Activated CD8-positive, alpha-beta memory T cell treated with anti-CD3 and anti-CD28 coated beads for 1 hour (primary cell): ENCODE measurements at places on chromosomes 5 and 9.

DNA sequence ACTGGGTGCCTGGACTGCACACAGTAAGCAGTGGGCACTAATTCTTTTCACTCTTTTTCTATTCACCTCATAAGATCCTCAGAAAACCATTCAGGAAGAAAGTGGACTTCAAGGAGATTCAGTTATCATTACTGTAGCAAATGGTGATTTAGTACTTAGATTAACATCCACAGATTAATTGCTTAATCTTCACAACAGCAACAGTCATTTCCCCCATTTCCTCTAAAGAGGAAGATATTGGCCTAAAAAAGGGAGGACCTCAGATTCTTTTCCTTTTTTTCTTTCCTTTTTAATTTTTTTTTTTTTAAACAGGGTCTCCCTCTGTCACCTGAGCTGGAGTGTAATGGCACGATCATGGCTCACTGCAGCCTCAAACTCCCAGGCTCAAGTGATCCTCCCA is 64.4 kb downstream of the AUH start:
- no peak for DNase-seq

GRCh38 chr5:158303275-158303674 is 444.3 kb upstream of the CLINT1 start:
- DNase-seq, result no peak

DNA sequence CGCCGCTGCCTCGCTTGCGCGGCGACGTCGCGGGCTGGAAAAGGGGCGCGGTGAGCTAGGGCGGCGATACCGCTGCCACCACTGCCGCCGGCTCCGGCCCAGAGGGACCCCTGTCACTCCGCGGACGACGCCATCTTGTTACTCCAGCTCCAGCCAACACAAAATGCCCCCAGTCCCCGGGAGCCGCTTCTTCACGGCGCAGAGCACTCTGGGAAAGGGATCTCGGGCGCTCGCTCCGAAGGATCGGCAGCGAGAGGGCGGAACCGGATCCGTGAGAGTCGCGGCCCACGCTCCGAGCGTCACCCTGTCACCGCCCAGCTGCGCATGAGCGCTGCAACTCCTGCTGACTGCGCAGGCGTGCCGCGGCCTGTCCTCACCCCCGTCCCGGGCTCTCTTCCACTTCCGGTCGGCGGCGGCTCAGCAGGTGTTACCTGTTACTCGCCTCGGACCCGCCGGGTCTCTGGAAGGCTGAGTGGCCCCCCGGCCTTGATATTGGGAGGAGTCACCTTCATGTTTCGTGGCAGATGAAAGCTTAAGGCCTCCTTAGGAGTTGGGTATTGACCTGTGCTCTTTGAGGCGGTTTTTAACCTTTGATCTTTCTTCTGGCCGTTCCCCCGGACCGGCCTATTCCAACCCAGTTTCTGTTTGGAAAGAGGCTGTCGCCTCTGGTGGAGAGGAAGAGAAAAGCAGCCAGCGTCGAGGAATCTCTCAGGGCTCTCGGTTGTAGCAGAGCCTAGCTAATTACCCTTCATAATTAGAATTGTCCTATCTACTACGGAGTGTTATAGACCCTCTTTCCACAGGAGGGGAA is at the start of gene CSNK1A1:
Gene CSNK1A1 (minus strand): TSS at position 213 of the 811 bp plus-strand sequence. CDS start 475 bp downstream, outside the sequence.
- peak; percentile 99 for DNase-seq

DNA sequence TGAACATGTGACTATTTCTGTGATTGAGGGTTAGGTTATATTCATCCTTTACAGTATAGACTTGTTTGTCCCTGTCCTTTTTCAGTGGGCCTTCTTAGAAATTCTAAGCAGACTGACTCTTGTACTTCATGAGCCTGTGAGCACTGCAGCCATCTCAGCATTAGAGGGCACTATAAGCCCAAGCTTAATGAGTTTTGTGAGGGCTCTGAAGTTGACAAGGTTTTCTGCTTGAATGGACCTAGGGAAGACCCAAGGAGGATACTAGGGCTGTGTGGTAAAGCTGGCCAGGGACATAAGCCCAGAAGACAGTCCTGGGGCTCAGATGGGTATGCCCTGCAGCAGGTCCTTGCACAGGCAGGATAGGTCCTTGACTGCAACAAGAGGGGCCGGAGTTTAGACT is 126.5 kb downstream of the MRPS30 start:
- DNase-seq, result no peak

GRCh38 chr5:131413605-131414559 is 150.0 kb downstream of the CDC42SE2 start:
- DNase-seq, result no peak

DNA sequence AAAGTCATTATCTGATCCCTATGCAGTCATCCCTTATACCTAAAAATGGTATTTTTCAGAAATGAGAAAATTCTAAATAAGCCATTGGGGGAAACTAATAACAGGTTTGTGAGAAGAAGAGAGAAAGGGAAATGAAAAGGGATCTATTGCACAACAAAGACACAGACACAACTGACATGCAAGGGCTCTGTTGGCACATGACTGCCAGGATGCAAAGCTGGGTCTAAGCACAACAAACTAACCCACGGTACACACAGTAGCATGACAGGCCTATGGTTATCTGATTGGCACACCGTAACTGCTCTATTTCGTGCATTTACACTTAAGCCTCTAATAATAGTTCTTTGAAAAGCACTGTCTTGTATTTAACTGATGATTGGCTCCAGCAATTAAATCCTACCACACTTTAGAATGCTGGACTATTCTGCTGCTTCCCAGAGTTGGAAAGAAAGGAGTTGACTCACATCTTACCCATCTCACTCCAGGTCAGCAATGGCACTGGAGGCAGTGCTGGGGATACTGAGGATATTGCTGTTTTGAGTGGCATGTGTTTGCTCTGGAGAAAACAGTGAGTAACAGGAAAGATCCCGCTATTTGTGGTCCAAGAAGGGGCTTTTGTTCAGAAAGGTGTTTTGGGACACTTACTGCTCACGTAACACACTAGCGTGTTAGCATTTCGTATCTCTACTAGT is 328.3 kb downstream of the GLIS3 start:
- DNase-seq, result no peak

DNA sequence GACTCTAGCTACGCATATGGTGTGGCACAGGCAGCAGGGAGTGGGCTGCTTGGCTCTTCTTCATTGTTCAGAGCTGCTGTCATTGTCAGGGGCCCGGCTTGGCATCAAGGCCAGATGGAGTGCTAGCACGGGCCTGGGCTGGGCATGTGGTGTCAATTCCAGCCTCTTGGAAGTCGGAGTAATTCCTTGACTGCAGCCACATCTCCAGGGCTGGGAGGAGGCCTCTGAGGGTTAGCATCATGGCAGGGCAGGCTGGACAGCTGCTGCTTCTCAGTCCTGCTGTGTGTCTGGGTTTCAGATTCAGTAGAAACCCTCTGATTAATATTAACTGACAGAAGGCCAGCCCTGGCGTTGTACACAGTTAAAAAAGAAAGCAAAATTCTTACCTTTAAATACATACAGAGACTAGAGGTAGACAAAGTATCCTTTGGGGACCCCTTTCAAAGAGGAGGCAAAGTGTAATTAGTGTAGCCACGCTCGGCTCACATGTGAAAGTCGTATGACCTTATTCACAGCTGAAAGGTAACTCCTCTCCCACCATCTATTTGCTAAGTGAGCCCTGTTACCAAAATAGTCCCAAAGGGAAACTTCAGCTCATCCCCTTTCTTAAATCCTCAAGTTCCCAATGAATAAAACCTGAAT is 126.4 kb downstream of the DOCK2 start:
- DNase-seq, result no peak

- no peak for DNase-seq
Measured at GRCh38 chr5:120901199-120901598, 437.1 kb downstream of the PRR16 start.

DNA sequence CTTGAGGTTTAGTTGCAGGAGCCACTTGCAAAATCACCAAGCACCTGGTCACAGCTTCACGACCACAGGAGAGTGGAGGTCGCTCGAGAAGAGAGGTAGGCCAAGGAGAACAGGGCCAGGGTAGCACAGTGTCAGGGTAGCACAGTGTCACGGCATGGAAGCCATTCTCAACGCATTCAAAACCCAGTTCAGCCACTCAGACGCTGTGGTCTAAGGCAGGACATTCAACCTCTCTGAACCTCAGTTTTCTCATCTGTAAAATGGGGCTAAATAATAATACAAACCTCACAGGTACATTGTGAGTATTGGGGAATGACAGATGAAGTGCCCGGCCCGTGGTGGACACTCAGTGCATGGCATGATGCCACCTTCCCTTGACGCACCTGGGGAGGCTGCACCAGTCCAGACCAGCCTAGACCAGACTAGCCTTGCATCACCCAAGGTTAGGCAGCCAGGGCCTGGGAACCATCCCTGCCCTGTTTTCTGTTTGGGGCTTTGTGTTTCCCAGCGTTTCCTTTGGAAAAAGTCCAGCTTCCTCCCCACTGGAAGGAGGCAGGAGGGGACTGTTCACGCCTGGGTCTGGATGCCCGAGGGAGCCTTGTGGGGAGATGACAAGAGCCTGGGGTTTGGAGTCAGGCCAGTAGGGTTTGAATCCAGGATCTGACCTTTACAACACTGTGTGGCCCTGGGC is 7.8 kb upstream of the LMX1B start:
- DNase-seq, result no peak

DNA sequence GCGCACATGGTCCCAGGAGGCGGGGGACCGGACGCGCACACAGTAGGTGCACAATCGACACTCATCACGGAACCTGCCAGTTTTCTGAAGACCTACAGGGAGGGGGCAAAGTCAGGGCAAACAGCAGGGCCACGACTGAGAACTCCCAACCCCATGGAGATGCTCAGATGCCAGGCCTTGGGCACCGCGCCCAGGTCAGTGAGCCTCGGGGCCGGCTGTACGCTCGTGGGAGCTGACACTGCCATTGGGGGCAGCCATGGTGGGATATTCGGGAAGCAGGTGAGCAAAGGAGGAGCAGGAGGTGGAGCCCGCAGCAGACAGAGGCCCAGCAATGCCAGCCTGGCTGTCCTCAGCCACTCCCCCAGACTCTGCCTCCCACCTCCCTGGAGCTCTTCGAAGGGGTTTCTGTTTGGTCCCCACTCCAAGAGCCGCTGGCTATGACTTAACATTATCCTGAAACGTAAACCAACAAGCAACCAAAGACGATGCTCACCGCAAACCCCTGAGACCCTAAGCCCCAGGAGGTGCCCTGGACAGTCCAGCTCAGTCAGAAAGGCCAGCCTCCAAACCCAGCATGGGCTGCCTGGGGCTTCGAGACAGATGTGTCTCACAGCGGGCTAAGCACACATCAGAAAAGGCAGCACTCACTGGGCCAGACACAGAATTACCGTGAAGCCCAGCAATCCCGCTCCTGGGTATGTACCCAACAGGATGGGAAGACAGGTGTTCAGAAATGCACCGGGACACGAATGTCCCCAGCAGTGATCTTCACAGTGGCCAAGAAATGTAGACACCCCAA is 78.4 kb downstream of the VAV2 start:
- no peak for DNase-seq

DNA sequence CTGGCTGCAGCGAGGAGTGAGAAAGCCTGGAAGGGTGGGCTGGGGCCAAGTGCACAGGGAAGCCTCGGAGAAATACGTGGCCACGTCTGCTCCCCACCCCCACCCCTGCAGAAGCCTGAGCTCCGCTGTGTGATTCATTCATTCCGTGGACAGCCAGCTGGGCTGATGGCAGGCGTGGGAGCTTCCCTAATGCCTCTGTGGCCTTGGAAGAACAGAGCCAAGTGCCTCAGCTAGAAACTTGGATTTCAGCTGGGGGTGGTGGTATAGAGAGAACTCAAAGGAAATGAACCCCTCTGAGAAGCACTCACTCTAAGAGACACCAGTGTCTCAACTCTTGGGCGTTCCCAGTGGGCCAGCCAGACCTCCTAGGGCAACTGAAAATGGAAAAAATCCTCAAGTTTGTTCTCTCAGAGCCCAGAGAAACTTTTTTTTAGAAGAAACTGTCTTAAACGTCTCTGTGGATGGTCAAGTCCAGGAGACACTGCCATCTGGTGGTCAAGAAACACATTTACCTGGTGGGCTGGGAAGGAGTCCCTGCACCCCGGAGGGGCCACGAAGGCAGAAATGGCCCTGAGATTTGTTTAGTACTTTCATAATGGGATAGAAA is 18.0 kb downstream of the ATOX1 start:
- no peak for DNase-seq

- DNase-seq, result no peak
Measured at GRCh38 chr5:135428586-135428985, 18.6 kb downstream of the DCANP1 start.

GRCh38 chr5:133861161-133861737 is 107.2 kb downstream of the C5orf15 start:
- no peak for DNase-seq

- DNase-seq, result no peak
Measured at GRCh38 chr9:69412741-69413150, 87.7 kb downstream of the ENTREP1 start.

DNA sequence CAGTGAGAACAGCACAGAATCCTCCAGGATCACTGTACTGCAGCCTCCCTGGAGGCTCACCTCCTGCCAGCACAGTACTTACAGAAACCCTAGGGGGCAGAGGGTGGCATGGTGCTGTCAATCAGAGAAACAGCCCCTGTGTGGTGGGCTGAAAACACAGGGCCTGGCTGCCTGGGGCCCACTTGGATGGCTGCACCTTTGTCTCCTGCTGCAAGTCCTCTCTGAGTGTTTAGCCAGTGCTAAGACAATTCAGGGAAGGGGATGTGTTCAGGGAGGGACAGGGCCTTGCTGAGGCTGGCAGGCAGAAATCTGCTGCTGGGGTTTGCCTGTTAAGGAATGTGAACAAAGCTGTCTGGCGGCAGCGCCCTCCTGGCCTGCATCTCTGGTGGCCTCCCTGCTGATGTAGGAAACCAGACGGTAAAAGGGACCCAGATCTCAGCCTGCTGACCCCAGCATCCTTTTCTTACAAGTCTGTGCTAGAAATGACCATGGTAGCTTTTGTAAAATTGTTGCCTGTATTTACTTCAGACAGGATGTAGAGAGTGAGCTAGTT is 39.5 kb downstream of the PRRC2B start:
- DNase-seq, result no peak

DNA sequence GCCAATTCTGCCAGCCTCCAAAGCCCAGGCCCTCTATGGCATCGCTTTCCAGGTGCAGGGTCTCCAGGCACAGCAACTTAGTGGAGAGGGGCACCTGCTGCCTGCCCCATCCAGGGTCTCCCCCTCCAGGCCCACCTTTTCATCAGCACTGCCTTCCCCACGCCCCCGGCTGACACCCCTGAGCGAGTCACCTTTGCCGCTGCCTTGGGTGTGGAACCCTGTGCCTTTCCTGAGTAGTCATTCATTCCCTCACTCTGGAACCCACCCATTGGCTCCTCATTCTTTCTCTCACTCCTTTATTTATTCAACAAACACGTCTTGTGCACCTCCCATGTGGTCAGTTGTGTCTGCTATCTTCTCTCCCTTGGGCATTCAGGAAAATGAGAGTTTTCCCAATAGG is 14.5 kb upstream of the RPL26L1 start:
- DNase-seq, result no peak

- no peak for DNase-seq
Measured at GRCh38 chr5:59423021-59423420, 470.5 kb downstream of the PDE4D start.

DNA sequence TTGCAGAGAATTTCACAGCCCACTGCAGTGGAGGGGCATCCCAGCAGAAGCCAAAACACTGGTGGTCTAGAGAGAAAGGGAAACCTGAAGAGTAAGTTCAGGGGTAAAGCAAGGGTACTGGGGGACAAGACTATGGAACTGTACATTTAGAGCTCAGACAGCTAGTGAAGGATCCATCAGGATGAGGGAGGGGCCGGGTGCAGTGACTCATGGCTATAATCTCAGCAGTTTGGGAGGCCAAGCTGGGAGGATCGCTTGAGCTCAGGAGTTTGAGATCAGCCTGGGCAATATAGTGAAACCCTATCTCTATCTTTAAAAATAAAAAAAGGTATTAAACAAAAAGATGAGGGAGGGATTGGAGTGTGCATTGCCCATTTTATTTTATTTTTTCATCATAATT is 7.8 kb upstream of the ANKH start:
- DNase-seq, result no peak

- no peak for DNase-seq
Measured at GRCh38 chr5:146799231-146799630, 79.3 kb downstream of the PPP2R2B start.
